ENCODE measurements at places on chromosomes 13 and 19.

GRCh38 chr13:100530671-100531213 lies 57.8 kb downstream of the GGACT start:
- DNase-seq = no peak

DNA sequence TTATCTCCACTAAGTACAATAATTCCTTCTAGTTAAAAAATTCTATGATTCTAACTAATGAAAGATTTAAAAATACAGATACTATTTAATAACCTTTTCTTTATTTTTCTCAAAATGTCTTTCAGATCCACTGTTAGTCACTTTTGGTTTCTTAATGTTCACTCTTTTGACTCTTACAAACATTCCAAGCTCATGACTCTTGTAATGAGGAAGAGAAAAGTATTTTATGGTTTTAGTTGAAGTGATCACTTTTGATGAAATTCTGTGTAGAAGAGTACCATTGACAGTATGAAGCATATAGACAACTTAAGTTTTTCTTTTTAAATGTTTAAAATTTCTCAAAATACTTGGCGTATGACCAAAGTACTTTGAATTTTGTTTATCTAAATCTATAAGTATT lies 27.8 kb downstream of the COG3 start:
- no peak for DNase-seq

DNA sequence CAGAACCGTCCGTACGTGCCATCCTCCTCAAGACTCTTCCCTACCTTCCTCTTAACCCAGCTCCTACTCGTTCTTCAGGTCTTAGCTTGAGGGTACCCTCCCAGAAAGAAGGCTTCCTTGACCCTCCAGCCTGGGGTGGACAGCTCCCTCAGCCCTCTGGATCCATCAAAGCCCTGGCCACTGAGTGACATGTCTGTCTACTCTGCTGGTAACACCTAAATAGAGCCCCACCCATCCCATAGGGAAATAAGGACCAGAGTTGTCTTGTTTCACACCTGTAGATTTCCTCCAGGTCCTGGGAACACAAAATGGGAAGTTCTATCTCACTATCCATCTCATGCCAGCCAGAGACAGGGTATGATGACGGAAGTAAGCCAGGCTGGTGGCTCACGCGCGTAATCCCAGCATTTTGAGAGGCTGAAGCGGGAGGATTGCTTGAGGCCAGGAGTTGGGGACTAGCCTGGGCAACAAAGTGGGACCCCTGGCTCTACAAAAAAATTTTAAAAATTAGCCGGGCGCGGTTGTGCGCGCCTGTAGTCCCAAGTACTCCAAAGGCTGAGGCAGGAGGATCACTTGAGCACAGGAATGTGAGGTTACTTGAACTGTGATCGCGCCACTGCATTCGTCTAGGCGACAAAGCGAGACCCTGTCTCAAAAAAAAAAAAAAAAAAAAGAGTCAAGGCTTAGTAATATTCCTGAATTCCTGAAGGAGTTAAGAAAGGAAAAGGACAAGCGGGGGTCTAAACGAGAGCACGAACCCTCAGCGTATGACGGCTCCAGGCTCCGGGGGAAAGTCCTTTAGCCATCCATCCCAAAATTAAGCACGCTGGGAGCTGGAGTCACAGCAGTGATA lies 566 bp upstream of the CCDC97 start:
- DNase-seq = no peak

DNA sequence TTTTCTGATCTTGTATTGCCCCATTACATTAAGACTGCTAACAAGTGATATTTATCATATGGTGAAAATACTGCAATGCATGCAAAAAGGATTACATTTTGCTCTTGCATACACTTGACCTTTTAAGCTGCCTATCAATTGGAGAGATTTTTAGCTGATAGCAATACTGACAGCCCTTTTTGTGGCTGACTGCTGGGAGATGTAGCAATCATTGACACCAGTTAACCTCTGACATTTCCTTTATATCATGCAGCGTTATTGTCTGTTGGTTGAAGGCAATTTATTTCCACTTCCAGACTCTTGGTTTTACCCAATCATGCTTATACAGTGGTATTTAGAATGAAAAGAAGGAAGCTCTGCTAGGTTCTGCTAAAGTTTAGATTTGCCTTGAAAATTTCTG lies 364.0 kb downstream of the LMO7 start:
- no peak for DNase-seq

DNA sequence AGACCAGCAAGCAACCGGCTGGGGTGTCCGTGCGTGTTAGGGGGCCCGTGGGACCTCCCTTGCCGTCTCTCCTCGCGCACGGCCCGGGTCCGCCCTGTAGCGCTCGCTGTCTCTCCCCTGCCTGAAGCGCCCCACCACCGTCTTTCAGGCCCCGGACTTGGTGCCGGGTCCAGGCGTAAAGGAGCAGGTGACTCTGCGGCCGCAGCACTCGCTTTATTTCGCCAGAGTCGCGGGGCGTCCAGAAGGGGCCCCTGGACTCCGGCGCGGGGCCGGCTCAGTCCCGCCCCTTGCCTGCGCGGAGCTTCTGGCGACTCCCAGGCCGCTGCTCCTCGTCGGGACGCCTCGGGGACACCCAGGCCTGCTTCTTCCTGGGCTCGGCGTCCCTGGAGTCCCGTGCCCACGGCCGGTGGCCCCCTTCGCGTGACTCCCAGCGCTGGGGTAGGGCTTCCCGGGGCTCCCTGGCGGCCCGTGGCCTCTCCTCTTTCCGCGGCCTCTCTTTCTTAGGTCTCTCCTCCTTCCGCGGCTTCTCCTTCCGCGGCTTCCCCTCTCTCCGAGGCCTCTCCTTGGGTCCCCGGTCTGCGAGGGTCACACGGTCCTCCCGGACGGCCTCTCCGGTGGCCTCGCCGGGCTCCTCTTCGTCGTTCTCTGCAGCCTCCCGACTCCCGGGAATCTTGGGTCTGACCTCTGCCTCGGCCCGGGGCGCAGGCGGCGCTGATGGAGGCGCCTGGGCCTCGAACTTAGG lies 3.1 kb downstream of the AMH start:
- no peak for DNase-seq

All from stimulated activated CD4-positive, alpha-beta T cell treated with anti-CD3 and anti-CD28 coated beads, Interleukin-4, amount 100 ng/mL, for 4 hours (primary cell).